ENCODE measurements at places on chromosomes 5 and 9. TPM values are rescaled to one million over a fixed set of nuclear protein-coding genes. Genes with fewer than 3 reads are reported as not detected.

The FOXD1 gene
- total RNA-seq = 0.28 TPM

DNA sequence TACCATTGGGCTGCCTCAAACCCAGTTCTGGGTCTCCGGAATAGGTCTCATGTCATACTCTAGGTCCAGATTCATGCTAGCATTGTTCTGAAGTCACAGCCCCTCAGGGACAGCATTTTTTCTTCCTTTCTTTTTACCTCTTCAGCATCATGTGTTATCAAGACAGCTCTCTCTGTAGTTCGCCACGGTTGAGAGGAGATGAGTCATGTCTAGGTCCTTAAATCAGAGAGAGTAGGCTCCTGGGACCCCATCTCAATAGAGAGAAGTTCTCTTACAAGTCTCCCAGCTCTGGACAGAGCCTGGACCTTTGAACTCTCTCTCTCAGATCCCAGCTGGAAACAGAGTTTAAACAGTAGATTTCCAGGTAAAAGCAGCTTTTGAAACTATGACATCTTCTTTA, 332.4 kb upstream of the CD180 start:
- no peak overlapping the region for H3K4me3 ChIP-seq
- no peak overlapping the region for H3K27ac ChIP-seq
- no peaks in the 10 kb centered on the region for H3K4me1 ChIP-seq
- DNase-seq = no peak
- no peaks in the 10 kb centered on the region for H3K36me3 ChIP-seq

DNA sequence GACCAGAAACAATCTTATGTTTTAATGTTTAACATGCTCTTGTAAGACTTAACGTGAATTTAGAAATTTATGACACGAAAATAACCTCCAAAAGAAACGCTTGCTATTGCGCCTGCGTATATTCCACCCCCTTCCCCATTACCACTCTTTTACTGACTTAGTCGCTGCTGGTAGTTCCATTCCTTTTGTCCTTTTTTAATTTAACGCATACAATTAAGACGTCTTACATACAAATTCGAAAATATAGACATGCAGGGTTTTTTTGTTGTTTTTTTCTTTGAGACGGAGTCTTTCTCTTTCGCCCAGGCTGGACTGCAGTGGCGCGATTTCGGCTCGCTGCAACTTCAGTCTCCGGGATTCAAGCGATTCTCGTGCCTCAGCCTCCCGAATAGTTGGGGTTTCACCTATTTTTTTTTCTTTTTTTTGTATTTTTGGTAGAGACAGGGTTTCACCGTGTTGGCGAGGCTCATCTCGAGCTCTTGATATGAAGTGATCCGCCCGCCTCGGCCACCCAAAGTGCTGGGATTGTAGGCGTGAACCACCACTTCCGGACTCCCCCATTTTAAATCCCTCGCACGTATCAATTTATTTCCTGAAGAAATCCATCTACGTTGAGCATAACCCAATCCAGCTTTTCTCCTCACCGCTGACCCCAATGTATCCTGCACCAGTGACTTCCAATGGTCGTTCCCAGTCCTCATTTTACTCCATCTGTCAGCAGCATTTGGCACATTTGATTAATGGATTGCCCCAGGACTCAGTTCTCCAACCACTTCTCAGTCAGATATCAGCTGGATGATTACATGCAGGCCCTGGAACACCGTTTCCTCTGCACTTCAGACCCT, 684 bp upstream of the MED7 start:
- H3K4me1 ChIP-seq = no peaks in the 10 kb centered on the region
- H3K27me3 ChIP-seq = no peaks in the 10 kb centered on the region
- peak; percentile 40 for DNase-seq
- H3K4me3 ChIP-seq = peak overlapping the region; percentile 70

DNA sequence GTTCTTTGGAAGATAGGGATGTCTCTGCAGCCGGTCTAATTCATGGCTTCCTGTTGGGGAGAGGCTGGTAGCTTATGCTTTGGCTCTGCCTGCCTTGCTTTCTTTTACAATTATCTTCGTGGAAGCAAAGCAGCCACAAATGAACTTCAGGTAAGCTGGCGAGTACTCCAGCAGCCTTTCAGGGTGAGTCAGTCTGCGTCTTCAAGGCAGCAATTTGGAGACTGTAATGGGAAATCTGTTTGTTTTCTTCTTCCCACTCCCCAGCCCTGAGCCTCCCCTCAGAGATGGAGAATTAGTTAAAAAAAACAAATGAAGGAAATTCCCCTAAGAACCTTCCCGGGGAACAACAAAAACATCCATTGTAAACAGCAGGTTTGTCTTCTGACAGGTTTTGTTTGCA, 100.1 kb downstream of the PSAT1 start:
- no peak overlapping the region for H3K27ac ChIP-seq
- no peaks in the 10 kb centered on the region for H3K4me1 ChIP-seq
- no peak overlapping the region for H3K4me3 ChIP-seq
- no peak for DNase-seq
- no peaks in the 10 kb centered on the region for H3K27me3 ChIP-seq

The CDH6 gene
- total RNA-seq = 5.6 TPM

The SPINK6 gene
- total RNA-seq = not detected

The IRX2 gene
- total RNA-seq = not detected

GRCh38 chr9:3337515-3338225, 188.1 kb downstream of the RFX3 start:
- no peak overlapping the region for H3K4me3 ChIP-seq
- no peaks in the 10 kb centered on the region for H3K27me3 ChIP-seq
- H3K4me1 ChIP-seq = no peaks in the 10 kb centered on the region
- H3K27ac ChIP-seq = no peak overlapping the region

GRCh38 chr9:37904445-37905130, 661 bp upstream of the SLC25A51 start:
- H3K27me3 ChIP-seq = no peaks in the 10 kb centered on the region
- H3K27ac ChIP-seq = peak overlapping the region; percentile 85
- H3K4me1 ChIP-seq = peaks cover 6% of the 10 kb centered on the region
- peak overlapping the region; percentile 71 for H3K4me3 ChIP-seq
- DNase-seq = no peak
- no peaks in the 10 kb centered on the region for H3K36me3 ChIP-seq

GRCh38 chr9:85224729-85225128, 517.0 kb downstream of the AGTPBP1 start:
- H3K4me3 ChIP-seq = no peak overlapping the region
- DNase-seq = no peak
- H3K27ac ChIP-seq = no peak overlapping the region
- H3K36me3 ChIP-seq = no peaks in the 10 kb centered on the region
- no peaks in the 10 kb centered on the region for H3K27me3 ChIP-seq

The HK3 gene
- total RNA-seq = 6.9 TPM

DNA sequence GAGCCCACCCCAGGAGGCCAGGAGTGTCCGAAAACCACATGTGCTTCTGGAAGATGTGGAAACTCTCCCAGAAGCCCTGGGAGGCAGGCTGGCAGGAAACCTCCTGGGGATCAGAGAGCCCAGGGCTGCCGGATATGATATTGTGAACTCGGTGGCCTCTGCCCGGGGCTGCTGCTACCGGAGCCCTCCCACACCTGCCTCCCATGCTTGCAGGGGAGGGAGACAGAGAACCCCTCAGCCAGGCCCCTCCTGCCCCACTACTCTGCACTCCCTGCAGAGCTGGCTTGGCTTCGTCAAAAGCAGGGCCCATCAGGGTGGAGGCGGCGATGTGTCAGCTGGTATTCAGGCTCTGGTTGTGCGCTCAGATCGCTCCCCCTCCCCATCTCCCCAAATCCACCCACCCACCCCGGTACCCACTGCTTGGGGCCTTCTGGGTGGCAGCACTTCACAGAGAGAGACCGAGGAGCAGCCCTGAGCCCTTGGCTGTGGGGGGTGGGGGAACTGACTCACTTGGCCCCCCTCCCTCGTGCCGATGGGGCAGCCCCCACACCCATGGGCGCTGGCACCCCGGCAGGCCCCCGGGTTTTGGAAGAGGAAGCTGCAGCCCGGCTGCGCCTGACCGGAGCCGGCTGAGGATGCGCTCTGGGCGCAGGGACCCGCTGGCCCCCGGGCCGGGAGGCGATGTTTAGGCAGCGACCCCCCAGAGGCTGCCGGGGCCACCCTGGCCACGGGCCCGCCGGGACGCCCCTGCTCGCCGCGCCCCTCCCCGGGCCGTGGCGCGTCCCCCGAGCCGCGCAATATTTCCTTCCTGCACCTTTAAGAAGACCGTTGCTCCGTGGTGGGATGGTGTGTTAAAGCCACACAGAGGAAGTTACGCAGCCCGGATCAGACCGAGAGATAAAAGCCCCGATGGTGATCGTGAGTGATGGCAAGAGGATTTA, 786 bp upstream of the NTNG2 start:
- no peak for DNase-seq
- no peak overlapping the region for H3K27ac ChIP-seq
- peaks cover 44% of the 10 kb centered on the region for H3K27me3 ChIP-seq
- H3K4me3 ChIP-seq = no peak overlapping the region
- H3K36me3 ChIP-seq = no peaks in the 10 kb centered on the region

The FABP6 gene
- total RNA-seq = not detected

The FAT2 gene
- total RNA-seq = 9.1 TPM

- H3K36me3 ChIP-seq = no peaks in the 10 kb centered on the region
- no peak overlapping the region for H3K27ac ChIP-seq
- no peak for DNase-seq
- H3K27me3 ChIP-seq = no peaks in the 10 kb centered on the region
- no peak overlapping the region for H3K4me3 ChIP-seq
- no peaks in the 10 kb centered on the region for H3K4me1 ChIP-seq
Measured at GRCh38 chr9:107118863-107119624, 164.0 kb upstream of the RAD23B start.

The CMBL gene
- 1.5 TPM for total RNA-seq

The ARHGEF39 gene
- total RNA-seq = 2.4 TPM

DNA sequence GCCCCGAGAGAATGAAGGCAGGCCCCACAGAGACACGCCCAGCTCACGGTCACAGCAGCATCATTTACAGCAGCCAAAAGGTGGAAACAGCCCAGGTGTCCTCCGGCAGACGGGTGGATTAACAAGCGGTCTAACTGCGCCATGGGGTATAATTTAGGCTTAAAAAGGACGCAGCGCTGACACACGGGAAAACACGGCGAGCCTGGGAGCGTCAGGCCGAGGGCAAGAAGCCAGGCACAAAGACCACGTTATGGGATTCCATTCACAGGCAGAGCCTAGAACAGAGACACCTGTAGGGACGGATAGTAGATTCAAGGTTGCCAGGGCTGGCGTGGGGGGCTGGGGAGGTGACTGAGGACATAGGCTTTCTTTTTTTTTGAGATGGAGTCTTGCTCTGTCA, 36.9 kb upstream of the TMEM250 start:
- no peak for DNase-seq
- H3K27me3 ChIP-seq = peaks cover 3% of the 10 kb centered on the region
- no peak overlapping the region for H3K27ac ChIP-seq
- no peaks in the 10 kb centered on the region for H3K36me3 ChIP-seq

DNA sequence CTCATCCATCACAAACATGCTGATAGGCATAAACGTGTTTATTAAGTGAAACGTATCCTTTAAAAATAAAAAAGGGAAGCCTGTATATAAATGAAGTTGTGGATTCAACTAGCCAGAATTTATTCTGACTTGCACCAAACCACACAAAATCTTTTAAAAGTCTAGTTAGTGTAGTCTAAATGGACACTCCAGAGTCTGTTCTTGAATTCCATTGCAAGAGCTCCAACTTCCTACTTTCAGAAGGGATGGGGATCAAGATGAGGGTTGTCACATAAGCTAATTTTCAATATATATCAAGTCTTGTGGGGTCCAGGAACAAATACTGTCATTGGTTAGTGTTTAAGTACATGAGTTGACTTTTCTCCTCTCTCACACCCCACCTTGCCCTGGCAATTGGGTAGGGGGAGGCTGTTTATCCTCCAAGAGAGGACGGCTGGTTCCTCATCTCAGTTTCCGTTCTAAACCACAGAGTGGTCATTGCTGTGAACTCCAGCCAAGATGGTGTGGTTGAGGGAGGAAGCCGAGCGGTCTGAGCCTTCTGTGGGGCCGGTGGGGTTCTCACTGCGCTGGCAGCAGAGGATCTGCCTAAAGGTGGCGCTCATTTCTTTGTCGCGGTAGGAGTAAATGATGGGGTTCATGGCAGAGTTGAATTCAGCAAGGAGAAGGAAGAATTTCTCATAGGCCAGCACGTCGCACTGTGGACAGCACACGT, 163.2 kb downstream of the LPAR1 start:
- H3K27ac ChIP-seq = no peak overlapping the region
- no peaks in the 10 kb centered on the region for H3K27me3 ChIP-seq
- H3K4me1 ChIP-seq = no peaks in the 10 kb centered on the region

GRCh38 chr9:87657190-87657589, 68.7 kb upstream of the CTSL start:
- no peaks in the 10 kb centered on the region for H3K27me3 ChIP-seq
- H3K27ac ChIP-seq = no peak overlapping the region
- H3K4me1 ChIP-seq = no peaks in the 10 kb centered on the region
- no peak overlapping the region for H3K4me3 ChIP-seq
- no peak for DNase-seq

DNA sequence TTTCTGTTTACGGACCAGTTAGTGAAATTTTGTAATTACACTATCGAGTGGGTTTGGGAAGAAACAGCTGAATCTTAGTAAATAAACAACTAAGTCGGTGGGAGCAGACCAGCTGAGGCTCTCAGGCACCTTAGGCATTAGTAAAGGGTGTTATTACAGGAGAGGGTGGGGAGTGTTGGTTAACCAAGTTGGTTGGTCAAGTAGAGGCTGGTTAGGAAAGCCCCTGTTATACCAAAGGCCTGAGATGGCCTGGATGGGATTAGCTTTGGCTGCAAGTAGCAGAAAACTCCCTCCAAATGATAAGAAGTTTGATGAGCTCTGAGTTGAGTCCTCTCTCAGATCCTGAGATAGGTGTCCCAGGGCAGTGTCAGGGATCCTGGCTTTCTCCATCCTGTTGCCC, 81.3 kb downstream of the PPARGC1B start:
- H3K27me3 ChIP-seq = no peaks in the 10 kb centered on the region
- H3K4me1 ChIP-seq = no peaks in the 10 kb centered on the region
- H3K4me3 ChIP-seq = no peak overlapping the region
- H3K27ac ChIP-seq = no peak overlapping the region

The CDK9 gene
- 57.9 TPM for total RNA-seq

All from uterus (tissue), 4 donors.